Stimulated activated CD8-positive, alpha-beta memory T cell treated with anti-CD3 and anti-CD28 coated beads, Interleukin-4, amount 100 ng/mL, for 4 hours (primary cell): ENCODE measurements at places on chromosomes 5 and 9.

- DNase-seq, result no peak
Measured at GRCh38 chr5:115419846-115420585, 123.6 kb upstream of the CCDC112 start.

DNA sequence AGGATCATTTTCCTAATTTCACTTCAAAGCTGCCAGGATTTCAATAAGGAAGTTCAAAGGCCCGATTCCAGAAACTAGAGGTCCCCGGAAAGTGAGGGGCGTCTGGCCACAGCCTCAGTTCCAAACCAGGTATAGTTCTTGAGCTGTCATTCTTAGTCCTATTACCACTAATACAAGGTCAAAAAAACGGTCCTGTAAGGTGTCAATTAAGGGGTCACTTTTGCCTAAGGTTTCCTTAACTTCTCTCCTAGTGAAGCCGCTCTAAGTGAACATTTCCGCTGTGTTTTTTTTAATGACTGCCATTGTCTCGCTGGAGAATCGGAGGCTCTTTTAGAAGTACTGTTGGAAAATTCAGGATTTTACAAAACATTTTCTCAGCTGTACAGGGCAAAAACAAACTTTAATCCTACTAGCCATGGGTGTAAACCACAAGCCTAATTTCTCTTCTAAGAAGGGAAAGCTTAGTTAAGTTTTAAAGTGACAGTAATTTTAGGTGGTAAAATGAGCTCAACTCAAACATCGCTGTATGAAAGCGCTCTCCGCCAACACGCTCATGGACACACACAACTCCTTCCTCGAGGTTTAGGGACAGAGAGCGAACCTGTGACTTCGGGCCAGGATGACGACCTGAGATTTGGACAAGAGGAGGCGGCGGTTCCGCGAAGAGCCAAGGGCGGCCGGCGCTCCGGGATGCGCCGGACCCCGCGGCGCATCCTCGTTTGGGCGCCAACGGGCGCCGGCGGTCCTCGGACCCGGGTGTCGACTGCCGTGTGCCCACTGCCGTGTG, 76.7 kb upstream of the IFNE start:
- DNase-seq, result no peak

DNA sequence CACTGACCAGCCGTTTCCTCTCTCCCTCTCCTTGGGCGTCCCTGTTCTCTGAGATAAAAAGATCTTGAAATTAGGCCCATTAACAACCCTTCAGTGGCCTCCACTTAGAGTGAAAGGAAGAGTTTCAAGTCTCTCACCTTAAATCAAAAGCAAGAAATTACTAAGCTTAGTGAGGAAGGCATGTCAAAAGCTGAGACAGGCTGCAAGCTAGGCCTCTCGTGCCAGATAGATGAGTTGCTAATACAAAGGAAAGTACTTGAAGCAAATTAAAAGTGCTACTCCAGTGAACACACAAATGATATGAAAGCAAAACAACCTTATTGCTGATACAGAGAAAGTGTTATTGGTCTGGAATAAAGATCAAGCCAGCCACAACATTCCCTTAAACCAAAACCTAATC, 331.3 kb upstream of the SEMA6A start:
- DNase-seq, result no peak

GRCh38 chr9:76456202-76456926, 2.6 kb upstream of the GCNT1 start:
- no peak for DNase-seq

DNA sequence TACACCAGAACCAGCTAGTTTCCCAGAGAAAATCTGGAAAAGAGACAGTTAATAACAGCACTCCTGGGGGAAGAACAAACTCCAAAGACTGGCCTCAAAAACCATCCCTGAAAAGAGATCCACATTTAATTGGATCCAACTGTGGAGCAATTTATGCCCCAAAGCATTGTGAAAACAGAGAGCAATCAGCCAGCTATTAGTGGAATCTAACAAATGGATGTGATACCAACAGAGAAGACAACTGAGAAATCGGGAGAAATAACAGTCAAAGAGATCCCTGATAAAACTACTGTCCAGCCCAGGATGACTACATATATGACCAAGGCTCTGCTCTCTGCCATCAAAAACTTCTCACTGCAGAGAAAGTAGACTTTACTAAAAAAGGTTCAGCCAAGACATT, 40.5 kb upstream of the TRIO start:
- no peak for DNase-seq

GRCh38 chr5:127943061-127943371, 140.6 kb upstream of the SLC12A2 start:
- DNase-seq, result no peak

GRCh38 chr5:123176224-123176937, 87.3 kb downstream of the PRDM6 start:
- DNase-seq, result no peak

DNA sequence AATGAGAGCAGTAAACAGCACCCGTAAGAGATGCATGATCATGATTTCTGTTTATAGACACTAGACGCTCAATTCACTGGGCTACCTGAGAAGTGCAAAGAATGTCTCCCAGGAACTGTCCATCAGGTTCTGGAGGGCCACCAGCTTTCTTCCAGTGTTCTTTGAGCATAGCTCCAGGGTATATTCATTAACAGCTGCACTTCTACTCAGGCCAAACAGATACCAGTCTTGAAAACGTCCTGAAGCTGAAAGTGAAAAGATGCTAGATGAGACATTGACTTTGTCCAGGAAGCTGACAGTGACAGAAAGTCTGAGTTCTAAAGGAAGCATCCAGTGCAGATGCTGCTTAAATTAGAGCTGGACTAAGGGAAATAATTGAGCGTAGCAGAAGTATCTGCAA, 488.7 kb upstream of the TYRP1 start:
- DNase-seq, result no peak

- no peak for DNase-seq
Measured at GRCh38 chr5:73745836-73746235, 119.8 kb downstream of the ARHGEF28 start.

GRCh38 chr9:36894695-36895310, 139.3 kb downstream of the PAX5 start:
- no peak for DNase-seq

DNA sequence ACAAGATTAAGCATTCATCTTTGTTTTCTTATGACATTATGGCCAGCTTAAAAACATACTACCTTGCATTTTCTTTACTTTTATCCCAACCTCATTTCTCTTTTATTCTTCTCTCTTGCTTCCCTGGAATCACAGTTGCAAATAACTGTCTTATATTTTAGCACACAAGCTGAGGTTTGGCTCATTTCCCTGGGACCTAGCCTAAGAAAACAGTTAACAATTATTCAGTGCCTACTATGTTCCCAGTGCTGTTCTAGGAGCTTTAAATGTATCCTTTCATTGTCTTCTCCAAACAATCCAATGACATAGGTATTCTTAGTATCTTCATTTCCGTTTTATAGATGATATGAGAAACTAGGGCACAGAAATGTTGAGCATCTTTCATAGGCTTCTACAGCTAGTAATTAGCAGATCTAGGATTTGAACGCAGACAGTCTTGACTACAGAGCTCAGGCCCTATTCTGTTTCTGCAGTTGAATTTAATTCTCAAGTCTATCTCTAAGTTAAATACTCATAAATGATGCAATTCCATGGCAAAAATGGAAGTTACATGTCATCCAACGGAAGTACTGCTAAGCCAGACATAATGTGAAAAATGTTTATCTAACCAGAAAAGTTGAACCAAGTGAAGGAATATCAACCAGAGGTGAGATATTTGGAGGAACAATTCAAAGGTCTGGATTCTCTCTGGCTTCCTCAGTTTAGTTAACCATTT, 52.3 kb upstream of the MTAP start:
- DNase-seq, result no peak

GRCh38 chr5:132074772-132075718, 1.5 kb downstream of the CSF2 start:
- no peak for DNase-seq

GRCh38 chr5:6595405-6595804, 37.4 kb downstream of the NSUN2 start:
- DNase-seq, result no peak

- no peak for DNase-seq
Measured at GRCh38 chr5:122362361-122362760, 50.3 kb downstream of the SNCAIP start.

GRCh38 chr5:146644831-146645230, 128.8 kb upstream of the GPR151 start:
- DNase-seq, result no peak

DNA sequence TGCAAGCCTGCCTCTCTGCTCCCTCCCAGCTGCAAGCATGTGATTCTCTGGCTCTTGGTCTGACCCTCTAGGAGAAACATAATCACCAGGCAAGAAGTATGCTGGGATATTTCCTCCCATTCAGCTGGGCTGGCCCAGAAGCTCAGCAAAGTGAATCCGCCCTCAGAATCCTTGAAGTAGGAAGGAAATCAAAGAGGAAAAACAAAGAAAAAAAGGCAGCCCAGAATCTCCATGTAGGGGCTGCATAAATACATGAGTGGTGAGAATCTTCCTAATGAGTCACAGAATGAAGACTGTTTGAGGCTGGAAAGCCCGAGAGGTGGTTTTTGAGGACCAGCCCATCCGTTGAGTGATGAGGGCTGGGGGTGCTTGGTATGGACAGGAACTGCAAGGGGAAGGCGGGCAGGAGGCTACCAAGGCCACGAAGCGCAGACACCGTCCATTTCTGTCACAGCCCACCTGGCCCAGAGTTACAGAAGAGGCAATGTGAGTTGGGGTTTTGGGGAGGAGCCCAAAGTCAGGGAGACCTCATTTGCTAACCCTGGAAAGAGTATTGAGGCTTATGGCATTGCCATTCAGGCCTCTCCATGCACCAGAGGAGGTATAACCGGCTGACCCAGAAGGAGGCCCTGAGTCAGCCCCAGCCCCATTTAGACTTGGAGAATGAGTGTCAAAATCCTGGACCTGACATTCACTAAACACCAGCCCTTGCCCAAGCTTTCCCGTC, 33.4 kb upstream of the TGFBR1 start:
- no peak for DNase-seq

DNA sequence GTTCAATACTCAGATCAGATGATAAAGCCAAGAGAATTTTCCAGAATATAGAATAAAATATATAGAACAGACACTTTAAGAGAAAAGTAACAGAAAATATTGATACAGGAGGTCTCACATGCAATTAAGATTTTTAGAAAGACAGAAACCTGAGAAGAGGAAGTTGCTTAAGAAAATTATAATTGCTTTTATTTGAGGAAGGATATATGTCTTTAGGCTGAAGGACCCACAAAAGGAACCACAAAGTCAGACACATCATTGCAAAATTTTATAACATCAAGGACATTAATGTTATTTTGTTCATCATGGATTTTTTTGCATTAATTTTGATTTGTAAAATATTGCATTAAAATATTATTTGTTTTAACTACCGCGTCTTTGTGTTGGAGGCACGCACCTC, 141.5 kb downstream of the FSTL4 start:
- DNase-seq, result no peak

GRCh38 chr9:128637656-128638055, 19.0 kb downstream of the DYNC2I2 start:
- DNase-seq, result no peak

GRCh38 chr5:137181667-137182066, 317.5 kb downstream of the SPOCK1 start:
- DNase-seq, result no peak

DNA sequence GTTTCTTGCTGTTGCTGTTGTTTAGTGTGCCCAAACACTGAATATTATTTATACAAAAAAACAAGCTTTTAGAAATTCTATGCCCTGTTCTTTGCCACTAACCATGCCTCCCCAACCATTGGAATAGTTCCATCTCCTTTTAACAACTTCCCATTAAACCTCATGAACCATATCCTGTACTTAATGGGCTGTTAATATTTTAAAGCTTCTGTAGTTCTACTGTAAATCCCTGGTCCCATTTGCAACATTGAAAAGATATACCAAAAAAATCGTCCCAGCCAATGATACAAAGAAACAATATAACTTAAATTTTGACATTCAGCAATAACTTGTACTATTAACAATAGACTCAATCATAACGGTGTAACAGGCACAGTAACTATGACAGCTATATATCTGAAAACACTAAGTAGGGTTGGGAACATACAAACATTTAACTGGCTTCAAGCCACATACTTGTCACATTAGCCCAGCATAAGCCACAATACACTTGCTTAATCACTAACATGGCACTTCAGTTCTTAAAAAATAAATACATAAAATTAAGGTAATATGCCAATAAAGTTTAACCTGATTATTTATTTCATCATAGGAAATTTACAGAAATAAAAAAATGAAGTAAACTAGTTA, 86.1 kb downstream of the ADAMTS6 start:
- no peak for DNase-seq

- no peak for DNase-seq
Measured at GRCh38 chr9:132040246-132040645, 39.4 kb downstream of the MED27 start.

- no peak for DNase-seq
Measured at GRCh38 chr5:132915681-132916080, 42.2 kb downstream of the LEAP2 start.

DNA sequence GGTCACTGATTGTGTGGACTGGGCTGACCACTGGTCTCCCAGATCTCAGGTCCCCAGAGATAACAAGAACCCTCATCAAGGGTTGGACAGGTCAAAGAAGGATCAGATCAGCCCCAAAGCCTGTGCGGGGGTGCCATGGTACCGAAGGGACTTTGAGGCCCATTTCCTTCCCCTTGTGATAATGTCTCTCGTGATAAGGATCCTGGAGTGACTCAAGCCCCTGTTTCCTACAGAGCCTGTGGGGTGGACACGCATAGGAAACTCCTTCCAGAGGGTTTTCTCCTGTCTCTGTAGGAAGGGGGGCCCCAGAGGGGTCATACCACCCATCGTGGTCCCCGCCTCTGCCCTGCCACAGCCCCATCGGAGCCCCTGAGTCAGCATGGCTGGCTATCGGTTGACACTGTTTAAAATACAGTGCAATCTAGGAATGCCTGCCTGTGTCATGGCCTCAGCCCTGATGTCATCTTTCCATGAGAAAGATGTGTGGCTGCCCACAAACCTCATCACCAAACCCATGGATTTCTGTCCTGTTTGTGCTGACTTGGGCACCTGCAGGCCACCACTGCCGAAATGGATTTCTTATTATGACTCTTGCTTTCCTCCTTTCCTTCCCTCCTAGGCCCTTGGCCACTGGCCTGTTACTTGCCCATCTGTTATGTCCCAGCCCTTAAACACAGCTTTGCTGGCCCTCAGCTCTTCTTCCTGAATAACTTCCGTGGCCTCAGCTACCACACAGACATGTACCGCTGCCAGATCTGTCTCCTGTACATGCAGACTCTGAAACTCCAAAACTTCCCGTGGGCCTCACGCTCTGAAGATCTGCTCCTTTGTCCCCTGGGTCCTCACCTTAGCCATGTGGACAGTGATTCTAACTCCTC, 2.9 kb upstream of the CSF2 start:
- no peak for DNase-seq
